ENCODE measurements at places on chromosomes 12 and 14.

GRCh38 chr12:132146098-132146497 lies 1.8 kb downstream of the NOC4L start:
- DNase-seq, result no peak

GRCh38 chr12:110249105-110249504 lies 31.9 kb upstream of the ATP2A2 start:
- no peak for DNase-seq

DNA sequence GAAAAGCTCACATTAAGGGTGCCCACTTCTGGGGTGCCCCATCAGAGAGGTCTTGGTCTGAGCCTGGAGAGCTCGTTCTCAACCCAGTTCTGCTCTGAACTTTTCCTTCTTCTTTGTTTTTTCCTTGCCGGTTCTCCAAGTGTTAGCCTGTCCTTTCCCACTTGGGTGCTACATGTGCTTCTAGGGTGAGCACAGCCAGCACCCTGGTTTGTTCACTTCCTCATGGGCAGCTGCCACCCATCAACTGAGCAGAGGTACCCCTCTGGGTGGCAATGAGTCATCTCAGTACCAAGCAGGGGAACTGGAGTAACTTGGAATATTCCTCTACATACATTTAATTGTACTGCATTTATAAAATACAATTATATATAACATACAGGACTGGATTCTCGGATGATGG lies 3.9 kb upstream of the SYNE3 start:
- DNase-seq, result no peak

GRCh38 chr14:101843665-101844064 lies 82.2 kb downstream of the PPP2R5C start:
- DNase-seq, result no peak

DNA sequence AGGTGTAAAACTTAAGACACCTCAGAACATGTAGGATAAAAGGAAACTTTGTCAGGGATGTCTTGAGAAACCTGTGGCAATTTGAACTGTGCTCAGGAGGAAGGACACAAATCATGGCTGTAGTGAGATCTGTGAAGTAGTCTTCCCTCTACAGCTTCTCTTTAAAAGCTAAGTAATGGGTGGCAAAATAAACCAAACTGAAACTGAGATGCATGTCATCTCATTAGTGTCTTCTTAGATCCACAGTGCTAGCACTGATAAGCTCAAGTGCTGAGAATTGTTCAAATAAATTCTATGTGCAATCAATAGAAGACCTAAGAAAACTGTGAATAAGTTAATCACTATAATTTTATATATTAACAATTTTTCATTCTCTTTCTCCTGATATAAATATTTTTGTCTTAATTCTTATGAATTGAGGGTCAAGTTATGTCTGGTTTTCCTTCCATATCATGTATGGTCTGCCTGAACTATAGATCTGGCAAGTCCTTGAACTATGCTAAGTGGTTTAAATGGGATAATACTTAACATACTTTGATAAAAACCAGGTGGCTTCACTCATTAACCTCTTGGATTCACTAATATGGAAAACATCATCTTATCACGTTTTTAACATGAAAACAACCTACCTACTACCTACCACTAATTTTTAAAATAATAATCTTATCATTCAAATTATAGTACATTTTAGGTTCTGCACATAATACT lies 27.2 kb downstream of the SYT1 start:
- DNase-seq, result no peak

- DNase-seq, result no peak
Measured at GRCh38 chr12:92574051-92574783, 128.6 kb upstream of the PLEKHG7 start.

- no peak for DNase-seq
Measured at GRCh38 chr12:84874125-84874824, 38.3 kb downstream of the SLC6A15 start.

GRCh38 chr14:75369506-75369905 lies 58.3 kb upstream of the JDP2 start:
- DNase-seq, result no peak

GRCh38 chr12:131120831-131121271 lies 167.1 kb downstream of the ADGRD1 start:
- DNase-seq, result no peak

DNA sequence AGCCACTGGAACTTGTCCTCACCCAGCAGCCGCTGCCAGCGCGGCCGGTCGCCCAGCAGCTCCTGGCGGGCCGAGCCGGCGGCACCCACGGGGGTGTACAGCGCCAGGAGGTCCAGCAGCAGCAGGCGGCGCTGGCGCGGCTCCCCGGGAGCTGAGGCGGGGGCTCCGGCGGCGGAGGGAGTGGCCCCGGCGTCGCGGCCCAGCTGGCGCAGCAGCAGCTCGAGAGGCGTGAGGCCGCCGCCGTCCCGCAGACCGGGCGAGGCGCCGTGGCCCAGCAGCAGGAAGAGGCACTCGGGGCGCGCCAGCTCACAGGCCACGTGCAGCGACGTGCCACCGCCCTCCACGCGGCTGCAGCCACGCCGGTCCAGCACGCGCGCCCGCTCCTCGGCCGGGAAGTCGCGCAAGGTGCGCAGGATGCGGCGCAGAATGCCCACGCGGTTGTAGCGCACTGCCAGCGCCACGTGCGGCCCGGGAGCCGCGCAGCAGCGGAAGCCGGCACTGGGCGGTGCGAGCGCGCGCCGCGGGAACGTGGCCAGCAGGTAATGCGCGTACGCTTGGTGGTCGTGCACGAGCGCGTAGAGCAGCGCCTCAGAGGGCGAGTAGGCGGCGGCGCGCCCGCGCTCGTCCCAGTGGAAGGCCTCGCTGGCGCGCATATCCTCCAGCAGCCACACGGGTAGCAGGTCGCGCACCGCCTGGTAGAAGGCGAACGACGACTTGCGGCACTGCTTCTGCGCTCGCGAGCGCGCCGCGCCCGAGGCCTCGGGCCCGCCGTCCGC lies 2.3 kb downstream of the ANKRD9 start:
- no peak for DNase-seq

DNA sequence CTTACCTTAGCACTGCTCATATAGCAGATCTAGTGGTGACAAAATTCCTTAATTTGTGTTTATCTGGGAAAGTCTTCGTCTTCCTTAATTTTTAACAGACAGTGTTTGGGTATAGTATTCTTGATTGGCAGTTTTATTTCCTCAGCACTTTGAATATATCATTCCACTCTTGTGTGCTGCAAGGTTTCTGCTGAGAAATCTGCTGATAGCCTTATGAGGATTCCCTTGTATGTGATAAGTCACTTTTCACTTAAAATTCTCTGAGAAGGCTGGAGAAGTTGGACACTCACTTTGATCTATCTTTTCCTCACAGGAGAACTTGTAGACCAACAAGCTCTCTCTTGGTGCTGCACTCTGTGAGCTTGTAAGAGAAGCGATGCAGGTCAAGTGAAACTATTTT lies 306.1 kb upstream of the RTL1 start:
- DNase-seq, result no peak

DNA sequence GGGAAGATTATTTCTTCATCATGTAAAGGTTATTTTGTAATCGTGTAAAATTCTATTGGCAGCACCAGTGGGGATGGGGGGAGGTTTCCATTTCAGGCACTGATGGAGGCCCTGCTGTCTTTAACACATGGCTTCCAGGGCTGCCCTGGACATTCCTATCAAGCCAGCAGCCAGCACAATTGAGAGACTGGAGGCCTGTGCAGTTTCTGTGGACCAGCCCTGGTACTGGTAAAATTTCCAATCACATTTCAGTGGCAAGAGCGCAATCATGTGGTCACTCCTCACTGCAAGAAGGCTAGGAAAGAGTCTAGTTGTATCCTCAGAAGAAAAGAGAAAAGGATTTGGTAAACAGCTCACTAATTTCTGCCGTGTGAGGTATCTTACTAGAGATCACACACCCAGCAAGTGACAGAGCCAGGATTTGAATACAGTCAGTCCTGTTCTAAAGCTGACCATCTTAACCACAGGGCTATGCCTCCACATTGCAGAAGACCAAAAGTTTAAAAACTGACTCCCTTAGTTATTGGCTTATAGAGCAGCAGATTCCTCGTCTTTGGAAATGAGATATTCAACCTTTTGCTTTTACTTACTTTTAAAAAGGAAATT lies 179.4 kb upstream of the ARHGAP5 start:
- no peak for DNase-seq

DNA sequence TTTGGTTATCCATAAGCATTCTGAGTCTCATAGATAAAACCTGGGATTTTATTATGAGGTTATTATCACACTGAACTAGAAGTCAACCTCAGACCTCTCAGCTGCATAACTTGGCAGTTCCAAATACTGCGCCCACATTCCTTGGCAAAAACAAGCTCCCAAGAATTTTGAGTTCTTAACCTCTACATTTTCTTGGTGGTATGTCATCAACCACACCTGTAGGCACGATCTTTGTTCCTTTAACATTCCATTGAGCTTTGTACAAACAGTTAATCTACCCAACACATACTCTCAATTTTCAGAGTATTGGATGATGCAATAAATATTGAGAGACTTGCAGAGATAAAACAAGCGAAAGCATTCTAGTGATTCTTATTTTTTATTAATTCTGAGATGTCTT lies 371.8 kb upstream of the PRICKLE1 start:
- DNase-seq, result no peak

DNA sequence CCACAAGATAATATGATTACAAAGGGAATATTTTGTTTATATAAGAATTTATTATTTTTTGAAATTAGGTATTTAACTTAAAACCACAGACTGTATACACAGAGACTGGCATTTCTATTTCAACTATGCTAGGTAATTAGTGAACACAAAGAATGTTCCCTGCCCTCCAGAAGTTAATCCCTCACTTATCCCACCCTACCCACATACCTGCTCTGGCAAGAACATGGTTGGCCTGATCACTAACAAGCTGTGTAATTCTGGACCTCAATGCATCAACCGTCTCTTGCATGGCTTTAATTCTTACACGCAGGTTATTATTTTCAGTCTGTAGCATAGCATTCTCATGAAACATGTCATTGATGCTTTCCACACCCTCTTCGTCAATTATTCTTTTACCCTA lies 85.9 kb downstream of the KIF21A start:
- DNase-seq, result no peak

- DNase-seq, result no peak
Measured at GRCh38 chr14:99535448-99535847, 54.2 kb downstream of the CCNK start.

DNA sequence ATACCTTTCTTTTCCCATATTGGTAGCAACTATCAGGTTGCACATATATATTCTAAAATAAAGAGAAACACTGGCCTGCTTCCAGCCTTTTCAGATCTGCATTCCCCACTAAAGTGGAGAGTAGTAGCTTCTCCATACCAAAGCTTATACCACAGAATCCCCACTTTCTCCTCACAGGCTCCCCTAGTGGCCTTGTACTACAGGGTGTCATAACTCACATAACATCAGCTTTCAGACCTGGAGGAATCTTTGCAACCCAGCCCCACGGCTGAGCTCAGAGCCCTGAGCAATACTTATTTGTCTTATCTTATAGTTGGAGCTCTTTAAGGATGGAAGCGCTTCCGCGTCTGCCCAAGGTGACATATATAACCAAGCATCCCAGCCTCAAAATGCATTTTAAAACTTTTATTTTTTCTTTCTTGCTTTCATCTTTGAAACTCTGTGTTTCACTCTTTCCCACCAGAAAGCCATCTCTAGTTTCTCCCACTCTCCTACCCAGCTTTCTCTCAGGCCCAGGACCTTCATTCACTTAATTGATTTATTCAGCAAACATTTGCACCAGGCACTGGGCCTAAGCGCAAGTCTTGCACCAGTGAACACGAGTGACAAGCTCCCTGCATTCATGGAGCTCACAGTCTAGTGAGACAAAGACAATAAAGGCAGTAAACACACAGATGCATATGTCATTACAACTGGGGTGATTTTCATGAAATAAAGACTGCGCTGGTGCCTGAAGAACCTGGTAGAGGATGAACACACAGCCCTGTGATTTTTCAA lies 254.7 kb downstream of the IPO8 start:
- no peak for DNase-seq

GRCh38 chr14:79011091-79011919 lies 841.1 kb downstream of the NRXN3 start:
- no peak for DNase-seq

GRCh38 chr14:102690509-102691286 lies 86.6 kb upstream of the TRAF3 start:
- DNase-seq, result no peak

DNA sequence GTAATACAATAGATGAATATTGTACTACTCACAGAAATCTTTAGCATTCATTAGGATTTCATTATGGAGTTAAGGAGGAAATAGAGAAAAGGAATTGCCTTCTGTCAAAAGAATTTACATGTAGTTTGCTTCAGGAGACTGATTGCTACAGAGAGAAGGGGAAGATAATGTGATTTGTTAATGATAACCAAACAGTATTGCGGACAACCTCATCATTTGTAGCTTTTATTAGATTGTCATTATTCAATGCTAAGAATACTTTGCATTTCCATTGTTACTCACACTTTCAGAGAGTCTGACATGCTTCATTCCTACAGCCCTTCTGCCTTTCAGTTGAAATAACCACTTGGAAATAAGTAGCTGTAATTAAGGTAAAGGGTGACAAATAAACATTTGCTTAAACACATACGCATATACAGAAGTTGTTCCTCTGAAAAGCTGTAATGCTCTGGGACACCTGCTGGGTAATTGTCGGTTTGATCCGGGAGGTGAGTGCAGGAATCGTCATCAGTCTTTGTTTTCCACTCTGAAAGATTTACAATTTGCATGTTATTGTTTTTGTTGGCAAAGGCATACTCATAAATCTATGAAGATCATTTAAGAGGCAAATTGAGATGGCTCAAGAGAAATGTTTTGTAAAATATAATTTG lies 600.2 kb downstream of the TRHDE start:
- no peak for DNase-seq

DNA sequence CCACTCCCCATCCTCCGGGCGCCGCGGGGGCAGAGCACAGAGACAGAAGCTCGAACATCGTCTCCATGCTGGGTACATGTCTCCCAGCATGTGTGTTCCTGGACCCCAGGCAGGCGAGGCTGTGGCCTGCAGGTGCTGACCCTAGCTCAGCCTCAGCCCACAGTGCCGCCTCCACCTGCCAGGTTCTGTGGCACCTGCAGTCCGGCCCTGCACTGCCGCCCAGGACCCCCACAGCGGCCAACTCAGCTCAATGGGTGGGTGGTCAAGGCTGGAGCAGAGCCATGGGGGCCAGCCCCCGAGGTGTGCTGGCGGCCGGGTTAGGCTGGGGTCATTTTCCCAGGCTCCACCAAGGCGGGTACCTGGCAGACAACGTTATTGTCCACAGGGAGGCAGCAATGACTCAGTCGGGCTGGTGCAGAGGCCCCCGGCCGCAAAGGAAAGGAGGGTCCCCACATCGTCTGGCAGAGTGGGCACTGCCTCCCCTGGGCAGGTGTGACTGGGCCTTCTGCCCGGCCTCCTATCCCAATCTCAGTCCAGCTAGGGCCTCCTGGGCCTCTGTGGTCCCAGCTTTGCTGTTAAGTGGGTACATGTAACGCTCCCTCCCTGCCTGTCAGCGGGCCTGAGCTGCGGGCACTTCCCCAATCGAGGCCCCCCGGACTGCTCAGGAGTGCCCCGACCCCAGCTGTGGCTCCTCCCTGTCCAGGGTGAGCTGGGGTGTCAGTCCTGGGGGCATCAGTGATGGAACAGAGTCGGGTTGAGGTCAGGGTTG lies 20.2 kb upstream of the NUDT14 start:
- DNase-seq, result no peak

All from C1 segment of cervical spinal cord (tissue), 14 donors.